ENCODE measurements at places on chromosomes 7 and 10.

DNA sequence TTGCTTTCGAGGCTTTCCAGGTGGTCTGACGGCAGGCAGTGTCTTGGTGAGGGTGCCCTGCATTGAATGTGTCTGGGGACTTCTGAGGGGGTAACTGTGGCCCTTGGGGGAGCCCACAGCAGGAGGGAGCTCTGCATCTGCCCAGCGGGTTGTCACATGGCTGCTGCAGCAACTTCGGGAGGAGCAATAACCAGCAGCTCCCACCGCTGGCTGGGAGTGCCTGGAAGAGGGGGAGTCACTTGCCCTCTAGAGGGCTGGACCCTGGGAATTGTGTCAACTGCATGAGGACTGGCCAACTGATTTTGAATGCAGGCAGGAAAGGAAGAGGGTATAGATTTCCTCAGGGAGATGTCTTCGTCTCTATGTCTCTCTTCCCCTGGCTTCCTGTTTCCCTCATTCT, 26.4 kb downstream of the C10orf120 start:
- no peak for DNase-seq

DNA sequence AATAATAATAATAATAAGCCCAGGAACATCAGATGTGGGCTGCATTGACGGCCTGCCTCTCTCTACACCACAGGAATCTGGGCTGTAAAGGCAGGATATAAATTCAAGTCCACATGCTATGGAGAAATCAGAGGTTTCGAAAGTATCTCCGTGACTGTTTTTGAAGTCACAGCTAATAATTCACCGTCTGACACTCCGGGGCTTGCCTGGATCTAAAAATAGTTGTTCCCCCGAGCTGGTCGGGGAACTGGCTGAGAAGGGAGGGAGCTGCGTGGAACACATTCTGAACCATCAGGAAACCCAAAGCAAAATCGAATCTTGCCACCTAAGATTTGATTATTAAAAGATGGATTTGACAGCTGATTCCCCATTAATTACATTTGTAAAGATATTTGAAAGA, 35.4 kb downstream of the KLF6 start:
- no peak for DNase-seq

- no peak for DNase-seq
Measured at GRCh38 chr10:120402147-120402766, 54.8 kb upstream of the PLPP4 start.

DNA sequence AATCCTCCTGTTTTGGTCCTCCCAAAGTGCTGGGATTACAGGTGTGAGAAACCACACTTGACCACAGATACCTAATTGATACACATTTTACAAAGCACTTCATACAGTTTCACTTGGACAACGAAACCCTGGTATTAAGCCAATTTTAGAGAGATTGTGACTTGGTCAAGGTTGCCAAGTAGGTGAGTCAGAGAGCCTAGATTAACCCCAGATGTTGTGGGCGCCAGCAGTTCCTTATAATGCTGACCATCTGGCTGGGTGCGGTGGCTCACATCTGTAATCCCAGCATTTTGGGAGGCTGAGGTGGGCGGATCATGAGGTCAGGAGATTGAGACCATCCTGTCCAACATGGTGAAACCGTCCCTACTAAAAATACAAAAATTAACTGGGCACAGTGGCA, 4.9 kb upstream of the PHKG1 start:
- no peak for DNase-seq

GRCh38 chr10:69639291-69640195, 9.5 kb downstream of the FAM241B start:
- DNase-seq, result peak; percentile 27

DNA sequence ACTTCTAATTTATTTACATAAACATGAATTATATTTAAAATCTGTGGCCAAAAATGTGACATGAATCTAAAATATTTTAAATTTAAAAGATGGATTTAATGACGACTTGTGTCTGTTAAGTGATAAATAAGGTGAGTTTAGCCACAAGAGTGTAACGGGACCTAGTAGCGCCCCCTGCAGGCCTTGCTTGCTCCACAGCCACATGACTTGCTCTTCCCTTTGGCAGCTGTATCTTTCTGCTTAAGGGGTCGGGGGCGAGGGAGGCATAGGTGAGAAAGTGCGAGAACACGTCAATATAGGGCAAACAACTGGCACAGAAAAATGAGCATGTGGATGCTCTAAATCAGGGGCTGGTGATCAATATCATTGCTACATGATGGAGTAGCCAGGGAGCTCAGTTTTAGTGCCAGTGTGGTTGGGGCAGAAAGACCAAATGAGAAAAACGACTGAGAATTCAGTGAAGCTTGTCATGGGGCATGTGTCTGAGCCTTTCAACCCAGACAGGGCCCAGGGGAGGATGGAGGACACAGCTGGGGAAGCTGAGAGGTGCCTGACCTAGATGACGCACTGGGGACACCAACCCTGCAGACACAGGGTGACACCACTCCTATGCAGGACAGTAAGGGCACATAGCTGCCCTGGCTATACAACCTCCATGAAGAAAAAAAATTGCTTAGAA, 49.8 kb downstream of the PAXIP1 start:
- DNase-seq, result peak; percentile 9

GRCh38 chr10:2300231-2300630, 562.9 kb upstream of the ADARB2 start:
- no peak for DNase-seq

- no peak for DNase-seq
Measured at GRCh38 chr7:83739527-83739926, 90.6 kb upstream of the SEMA3E start.

- no peak for DNase-seq
Measured at GRCh38 chr7:41403291-41403690, 299.6 kb downstream of the INHBA start.

GRCh38 chr10:25059990-25060389, 43.6 kb downstream of the THNSL1 start:
- no peak for DNase-seq

DNA sequence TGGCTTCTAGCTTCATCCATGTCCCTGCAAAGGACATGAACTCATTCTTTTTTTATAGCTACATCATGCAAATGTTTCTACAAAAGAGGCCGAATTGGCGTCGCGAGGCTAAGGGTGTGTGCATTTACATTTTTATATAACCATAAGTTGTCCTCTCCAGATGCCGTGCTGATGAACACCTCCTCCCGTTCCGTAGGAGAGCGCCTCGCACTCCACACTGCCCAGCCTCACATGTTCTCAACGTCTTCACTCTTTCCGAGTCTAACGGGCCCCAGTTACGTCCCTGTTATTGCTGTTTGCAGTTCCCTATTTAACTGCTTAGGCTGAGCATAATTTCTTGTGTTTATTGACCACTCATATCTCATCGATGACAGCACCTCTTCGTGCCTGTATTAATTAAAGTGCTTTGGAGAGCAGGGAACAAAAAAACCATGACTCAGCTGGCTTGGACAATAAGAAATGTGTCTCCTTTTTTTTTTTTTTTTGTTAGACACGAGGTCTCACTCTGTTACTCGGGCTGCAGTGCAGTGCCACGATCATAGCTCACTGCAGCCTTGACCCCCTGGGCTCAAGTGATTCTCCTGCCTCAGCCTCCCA, 113.5 kb upstream of the SDK1 start:
- no peak for DNase-seq

GRCh38 chr10:78588194-78588811, 480.5 kb upstream of the ZMIZ1 start:
- DNase-seq, result no peak

- DNase-seq, result no peak
Measured at GRCh38 chr10:84198206-84198915, 4.0 kb downstream of the CDHR1 start.

- no peak for DNase-seq
Measured at GRCh38 chr7:21357151-21358097, 70.5 kb upstream of the SP4 start.

DNA sequence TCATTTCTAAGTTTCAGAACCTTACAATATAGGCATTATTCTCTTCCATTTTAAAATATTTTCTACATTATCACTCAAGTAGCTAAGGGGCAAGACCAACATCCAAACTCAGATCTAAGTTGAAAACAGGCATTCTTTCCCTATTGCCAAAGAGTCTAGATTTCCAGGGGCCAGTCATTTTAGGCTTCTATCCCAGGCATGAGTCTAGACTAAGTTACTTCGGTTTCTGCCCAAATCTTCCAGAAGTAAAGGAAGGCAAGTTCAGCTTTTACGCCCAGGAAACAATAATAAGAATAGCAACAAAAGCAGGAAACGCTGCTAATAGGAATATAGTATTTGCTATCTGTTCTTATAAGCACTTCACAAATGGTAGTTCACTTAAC, 189.9 kb downstream of the DGKI start:
- DNase-seq, result no peak

- DNase-seq, result no peak
Measured at GRCh38 chr7:157228864-157229422, 90.2 kb downstream of the UBE3C start.

DNA sequence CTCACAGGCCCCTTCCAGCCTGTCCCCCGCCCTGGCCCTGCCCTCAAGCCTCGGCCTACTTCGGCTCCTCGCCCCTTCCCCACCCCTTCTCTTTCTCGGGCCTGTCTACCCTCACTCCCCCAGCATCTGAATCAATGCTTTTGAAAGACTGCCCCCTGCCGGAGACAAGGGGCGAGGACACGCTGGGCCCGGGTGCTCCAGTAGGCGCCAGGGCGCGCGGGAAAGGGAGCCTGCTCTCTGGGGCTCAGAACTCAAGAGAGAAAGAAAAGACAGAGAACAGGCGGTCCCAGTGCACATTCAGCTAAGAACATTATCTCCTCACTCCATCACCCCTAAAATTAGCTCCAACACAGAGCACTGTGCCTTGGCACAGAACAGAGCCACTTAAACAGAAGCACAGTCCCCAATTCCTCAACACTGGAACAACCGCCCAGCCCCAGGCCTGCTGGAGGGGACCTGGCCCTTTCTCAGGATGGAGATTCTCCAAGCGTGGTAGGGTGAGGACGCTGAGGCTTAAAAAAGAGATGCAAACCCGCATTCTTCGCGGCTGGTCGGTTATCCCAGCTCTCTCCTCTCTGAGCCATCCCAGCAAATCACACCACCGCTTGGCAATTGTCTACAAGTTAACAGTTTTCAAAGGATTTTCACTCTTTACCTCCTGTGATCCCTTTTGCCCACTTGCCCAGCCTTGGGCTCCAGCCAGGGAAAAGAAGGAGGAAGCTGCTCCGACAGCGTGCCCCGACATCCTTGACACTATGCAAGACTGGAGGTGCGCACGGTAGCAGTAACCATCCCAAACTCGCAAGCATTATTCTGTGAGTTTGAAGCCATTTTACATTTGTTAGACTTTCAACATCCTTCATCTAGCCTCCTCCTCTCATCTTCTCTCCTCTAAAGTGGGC, 2.1 kb downstream of the GIGYF1 start:
- peak; percentile 72 for DNase-seq

DNA sequence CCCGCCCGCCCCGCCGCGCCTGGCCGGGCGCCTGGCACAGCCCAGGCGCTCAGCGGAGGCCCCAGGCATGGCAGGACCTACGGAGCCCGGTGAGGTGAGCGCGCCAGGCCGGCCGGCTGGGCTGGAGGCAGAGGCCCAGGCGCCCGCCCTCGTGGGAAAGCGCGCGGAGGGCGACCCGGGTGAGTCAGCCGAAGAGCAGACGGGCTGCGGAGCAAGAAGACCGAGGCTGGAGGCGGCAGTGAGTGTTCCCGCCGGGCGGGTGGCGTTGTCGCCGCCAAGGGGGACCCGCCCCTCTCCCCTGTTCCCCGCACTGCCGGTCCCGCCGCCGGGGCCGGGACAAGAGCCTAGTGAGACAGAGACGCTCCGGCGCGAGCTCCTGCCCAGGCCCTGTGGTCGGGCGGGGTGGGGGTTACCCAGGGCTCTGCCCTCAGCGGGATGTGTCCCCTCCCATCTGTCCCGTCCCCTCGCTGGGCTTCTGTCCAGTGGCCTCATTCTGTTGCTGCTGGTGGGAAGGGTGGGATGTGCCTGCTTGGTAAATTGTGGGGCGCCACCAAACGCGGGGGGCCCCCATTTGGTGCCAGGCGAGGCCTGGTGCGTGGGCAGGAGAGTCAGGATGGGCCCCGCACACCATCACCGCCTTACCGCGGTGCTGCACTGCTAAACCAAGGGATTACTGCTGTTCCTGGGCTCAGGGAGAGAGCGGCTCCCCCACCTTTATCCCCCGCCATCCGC, 17.0 kb upstream of the NODAL start:
- no peak for DNase-seq

GRCh38 chr10:118956802-118957442, 72.6 kb upstream of the NANOS1 start:
- no peak for DNase-seq

- DNase-seq, result no peak
Measured at GRCh38 chr7:31934551-31934950, 135.7 kb downstream of the PDE1C start.

- peak; percentile 26 for DNase-seq
Measured at GRCh38 chr10:110414548-110415309, 83.0 kb upstream of the DUSP5 start.

DNA sequence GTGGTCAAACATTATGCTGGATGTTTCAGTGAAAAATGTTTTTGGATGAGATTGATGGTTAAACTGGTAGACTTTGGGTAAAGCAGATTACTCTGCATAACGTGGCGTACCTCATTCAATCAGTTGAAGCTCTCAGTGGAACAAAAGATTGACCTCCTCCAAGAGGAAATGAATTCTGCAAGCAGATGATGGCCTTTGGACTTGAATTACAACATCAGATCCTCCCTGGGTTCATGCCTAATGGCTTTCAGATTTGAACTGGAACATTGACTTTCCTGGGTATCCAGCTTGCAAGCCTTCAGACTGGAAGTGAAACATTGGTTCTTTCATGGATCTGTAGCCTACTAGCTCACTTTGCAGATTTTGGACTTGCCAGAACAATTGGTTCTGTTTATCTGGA, 169.3 kb upstream of the MALRD1 start:
- DNase-seq, result no peak

DNA sequence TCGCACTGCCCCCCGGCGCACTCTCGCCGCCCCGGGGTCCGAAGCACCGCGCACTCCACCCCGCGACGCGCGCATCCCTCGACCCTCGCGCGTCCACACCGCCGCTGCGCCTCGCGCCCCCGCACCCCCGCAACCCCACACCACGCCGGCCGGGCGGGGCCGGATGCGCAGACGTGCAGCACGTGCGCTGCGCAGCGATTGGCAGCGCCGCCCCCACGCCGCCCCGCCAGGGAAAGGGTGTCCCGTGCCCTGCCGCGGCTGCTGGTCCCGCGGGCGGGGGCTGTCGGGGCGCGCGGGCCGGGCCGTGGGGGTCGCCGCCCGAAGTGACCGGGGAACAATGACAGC, 53.7 kb upstream of the KDM7A start:
- DNase-seq, result no peak

- no peak for DNase-seq
Measured at GRCh38 chr7:132656341-132656740, 80.1 kb upstream of the PLXNA4 start.

- DNase-seq, result no peak
Measured at GRCh38 chr10:454860-455259, 234.6 kb downstream of the DIP2C start.
